ENCODE measurements at places on chromosomes 12 and 14.

GRCh38 chr12:14890701-14891100, 5.0 kb upstream of the MGP start:
- no peak for DNase-seq

GRCh38 chr14:75609606-75610475, 31.4 kb downstream of the FLVCR2 start:
- no peak for DNase-seq

DNA sequence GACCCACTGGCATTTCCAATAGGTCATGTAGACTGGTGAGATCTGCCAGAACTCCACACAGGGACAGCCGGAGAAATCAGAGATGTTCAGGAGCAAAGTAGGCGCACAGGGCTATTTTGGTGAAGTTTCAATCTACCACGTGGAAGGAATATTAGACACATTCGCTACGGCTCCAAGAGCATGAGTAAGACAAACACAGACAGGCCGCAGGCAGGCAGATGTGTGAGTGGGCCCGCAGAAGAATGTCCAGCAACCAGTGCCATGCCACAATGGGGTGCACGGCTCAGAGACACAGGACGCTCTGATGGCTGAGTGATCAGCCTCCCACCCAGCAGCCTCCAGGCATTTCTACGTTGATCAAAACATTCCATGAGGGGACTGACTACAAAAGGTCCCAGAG, 10.4 kb downstream of the SLC15A4 start:
- no peak for DNase-seq

- no peak for DNase-seq
Measured at GRCh38 chr12:3365463-3366411, 125.3 kb upstream of the PRMT8 start.

DNA sequence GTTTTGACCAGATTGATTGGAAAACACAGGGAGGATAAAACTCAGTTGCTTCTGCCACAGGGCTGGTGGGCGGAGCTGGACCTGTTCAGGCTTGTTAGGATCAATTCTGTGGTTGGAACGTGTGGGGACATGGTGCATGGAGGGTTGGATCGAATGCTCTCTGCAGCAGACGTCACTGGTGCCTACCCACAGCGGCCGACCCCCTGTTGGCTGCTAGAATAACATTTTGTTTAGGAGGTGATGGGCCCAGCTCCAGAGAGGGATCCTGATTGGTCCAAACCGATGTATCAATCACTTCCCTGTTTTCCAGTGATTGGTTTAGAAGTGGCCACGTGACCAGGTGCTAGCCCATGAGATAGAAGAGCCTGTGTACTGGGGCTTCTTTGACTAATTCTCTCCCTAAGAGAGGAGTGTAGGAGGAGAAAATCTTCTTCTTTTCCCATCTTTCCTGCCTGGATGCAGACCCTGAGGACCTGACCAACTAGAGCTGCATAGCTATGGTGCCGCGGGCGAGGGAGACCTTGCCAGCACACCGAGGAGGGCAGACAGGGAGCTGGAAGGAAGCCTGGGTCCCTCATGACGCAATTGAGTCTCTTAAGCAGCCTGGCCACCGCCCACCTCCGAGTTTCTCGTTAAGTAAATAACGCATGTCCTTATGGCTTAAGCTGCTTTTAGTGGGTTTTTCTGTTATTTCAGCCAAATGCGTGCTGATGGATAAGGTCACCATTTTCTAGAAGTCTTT, 163.5 kb downstream of the AACS start:
- no peak for DNase-seq

- peak; percentile 45 for DNase-seq
Measured at GRCh38 chr12:81450920-81451739, 308.0 kb downstream of the PPFIA2 start.

- DNase-seq = no peak
Measured at GRCh38 chr14:99445931-99446330, 34.7 kb downstream of the SETD3 start.

- no peak for DNase-seq
Measured at GRCh38 chr12:120748242-120748641, 22.6 kb downstream of the ACADS start.

GRCh38 chr14:72745991-72746980, 147.6 kb downstream of the DPF3 start:
- DNase-seq = peak; percentile 87

DNA sequence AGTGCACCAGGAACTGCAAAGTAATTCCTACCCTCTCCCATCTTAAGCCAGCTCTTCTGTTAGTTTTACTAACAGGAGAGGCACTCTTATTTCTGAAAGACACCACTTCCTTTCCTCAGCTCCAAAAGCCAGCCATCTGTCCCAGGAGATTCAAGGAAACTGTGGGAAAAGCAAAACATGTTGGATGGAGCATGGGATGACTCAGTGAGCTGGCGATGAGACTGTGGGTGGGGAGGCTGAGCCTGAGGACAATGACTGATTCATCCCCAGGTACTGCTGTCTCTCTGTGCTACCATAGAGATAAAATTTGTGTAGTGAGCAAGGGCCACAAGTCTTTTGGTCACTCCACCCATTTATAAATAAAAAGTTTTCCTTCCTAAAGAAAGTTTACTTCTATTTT, 141.4 kb downstream of the MYRFL start:
- DNase-seq = no peak

GRCh38 chr14:55800156-55800785, 220.3 kb downstream of the KTN1 start:
- DNase-seq = no peak

DNA sequence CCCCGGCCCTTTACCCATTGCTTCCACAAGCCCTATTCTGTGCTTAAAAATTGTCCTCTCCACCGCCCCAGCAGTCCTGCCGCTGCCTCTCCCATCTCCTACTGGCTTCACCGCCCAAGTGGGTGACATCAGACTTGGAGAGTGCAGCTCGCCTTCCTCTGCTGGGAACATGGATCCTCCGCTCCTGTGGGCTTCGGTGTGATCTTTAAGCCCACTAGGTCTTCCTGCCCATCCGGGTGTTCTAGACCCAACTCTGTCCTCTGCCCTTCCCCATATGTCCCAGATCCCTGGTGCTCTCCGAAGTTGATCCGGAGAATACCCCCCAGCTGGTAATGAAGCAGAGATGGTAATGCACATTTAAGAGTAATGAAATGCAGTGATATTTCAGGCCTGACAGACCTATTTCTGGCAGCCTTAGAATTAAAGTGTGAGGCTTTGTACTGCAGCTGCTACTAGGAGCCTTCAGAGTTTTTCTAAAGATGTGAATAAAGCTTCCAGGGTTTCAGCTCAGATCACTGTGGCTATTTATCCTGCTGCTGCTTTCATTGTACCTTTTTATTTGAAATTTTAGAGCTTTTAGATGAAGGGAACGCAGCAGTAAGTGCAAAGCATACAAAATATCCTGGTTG, 22.9 kb upstream of the CTDSP2 start:
- no peak for DNase-seq

- no peak for DNase-seq
Measured at GRCh38 chr12:82034769-82035168, 275.6 kb upstream of the PPFIA2 start.

GRCh38 chr12:45587012-45587411, 142.5 kb upstream of the ARID2 start:
- DNase-seq = no peak

GRCh38 chr12:113065126-113066007, 8.8 kb downstream of the DTX1 start:
- DNase-seq = no peak

- DNase-seq = no peak
Measured at GRCh38 chr12:49098035-49098451, 3.4 kb upstream of the DHH start.

GRCh38 chr12:108980831-108981618, 39.8 kb downstream of the SVOP start:
- DNase-seq = no peak

DNA sequence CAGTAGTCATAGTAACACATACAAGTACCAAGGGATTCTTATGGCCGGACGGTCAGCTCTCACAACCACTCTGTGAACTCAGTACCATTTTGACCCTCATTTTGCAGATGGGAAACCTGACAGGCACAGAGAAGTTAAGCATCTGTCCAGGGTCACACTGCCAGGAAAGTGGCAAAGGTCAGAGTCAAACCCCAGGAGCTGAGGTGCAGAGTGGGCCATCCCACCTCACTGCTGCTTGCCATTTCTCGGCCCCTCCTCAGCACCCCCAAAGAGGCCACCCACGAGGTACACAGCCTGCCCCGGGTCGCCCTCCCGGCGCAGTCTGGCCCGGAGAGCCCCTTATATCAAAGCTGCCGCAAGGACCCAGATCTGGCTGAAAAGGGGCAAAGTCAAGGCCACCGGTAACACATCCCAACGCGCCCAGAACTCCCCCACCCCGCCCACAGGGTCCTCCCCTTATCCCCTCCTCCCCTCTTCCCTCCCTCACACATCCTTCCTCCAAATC, 1.7 kb downstream of the NCOR2 start:
- DNase-seq = no peak

DNA sequence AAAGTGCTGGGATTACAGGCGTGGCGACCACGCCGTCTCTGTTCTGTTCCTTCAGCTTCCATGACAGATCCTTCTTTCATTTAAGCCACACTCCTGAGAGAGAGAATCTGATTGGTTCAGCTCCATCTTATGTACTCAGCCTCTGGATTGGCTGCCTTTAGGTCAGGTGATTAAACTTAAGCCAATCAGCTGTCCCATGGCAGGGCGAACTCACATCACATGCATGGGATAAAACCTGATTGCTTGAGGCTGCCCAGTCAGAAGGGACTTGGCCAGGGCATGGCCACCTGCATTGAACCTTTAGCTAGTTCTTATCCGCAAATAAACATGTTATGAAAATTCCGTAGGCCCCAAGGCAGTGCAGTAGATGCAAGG, 274.2 kb downstream of the SUDS3 start:
- no peak for DNase-seq

DNA sequence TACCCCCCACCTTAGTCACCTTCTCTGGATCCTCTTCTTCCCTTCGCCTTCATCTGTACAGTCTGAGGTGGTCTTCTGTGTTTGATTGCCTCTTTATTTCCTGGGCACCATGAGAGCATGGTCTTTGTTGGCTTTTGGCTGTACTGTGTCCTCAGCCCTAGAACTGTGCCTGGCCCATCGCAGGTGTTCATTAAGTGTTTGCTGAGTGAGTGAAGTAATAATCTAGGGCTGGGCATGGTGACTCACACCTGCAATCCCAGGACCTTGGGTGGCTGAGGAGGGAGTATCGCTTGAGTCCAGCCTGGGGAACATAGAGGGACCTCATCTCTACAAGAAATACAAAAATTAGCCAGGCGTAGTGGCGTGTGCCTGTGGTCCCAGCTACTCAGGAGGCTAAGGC, 13.9 kb downstream of the ALDH2 start:
- DNase-seq = no peak

DNA sequence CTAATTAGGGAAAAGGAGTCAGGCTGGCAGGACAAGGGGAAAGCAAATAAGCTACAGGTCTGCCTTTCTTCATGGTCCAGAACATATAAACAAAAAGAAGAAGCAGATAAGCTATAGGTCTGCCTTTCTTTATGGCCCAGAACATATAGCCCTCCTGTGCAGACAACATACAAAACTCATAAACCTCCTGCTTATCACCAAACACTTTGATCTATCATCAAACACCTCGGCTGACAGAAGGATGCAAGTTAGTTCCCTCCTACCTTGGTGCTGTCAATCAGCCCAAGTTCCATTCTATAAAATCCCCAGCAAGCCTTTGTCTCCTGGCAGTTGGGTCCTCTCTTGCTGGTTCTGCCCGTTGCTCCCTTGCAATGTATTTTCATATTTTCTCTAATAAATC, 23.2 kb downstream of the AMN1 start:
- DNase-seq = no peak

DNA sequence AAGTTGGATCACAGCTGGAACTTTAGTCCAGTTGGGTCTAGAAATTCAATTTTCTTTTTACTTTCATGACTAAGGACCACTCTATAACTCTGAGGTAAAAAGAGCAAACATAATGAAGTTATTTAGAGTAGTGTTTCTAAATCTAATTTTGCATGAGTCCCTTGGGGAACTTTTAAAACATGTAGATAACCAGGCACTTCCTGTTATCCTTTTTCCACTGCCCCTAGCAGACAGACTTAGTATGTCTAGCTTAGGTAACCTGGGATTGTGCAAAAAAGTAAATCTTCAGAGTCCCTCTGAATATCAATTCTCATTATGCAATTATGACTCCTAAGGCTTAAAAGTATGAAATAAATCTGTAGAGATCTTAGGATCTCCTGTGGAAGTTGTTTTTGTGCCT, 371.2 kb downstream of the DIO2 start:
- DNase-seq = no peak

GRCh38 chr14:29587761-29588470, 339.7 kb downstream of the PRKD1 start:
- DNase-seq = no peak

DNA sequence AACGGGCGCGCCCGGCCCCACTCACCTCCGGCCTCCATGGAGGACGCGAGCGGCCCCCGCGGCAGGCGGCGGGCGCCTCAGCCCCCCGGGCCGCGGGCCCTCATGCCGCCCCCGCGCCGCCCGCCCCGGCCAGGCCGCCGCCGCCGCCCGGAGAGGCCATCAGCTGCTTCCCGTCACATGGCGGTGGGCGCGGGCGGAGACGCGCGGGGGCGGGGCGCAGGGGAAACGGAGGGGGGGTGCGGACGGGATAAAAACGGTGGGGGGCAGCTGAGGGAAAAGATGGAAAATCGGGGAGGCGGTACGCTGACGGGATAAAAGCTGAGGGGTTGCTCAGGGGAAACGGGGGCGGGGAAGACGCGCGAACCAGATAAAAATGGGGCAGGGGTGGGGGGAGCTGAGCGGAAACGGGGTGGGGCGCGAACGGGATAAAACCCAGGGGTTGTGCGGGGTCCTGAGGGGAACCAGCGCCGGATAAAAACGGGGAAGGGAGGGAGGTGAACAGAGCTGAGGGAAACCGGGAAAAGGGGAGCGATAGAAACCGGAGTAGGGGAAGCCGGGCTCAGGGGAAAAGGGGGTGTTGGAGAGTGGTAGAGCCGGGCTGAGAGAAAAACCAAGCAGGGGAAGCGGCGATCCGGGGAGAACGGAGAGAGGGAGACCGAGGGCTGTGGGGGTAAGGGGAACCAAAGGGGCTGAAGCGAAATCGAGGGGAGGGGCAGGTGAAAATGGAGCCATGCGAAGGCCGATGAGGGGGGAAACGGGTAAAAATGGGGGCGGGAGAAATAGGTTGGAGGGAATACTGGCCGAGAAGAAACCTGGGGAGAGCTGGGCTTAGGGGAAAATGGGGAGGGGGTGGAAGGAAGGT, at the start of gene WSB2:
Gene WSB2 (minus strand): TSS at position 169 of the 862 bp plus-strand sequence. CDS start 131 bp downstream, at position 38.
- no peak for DNase-seq

- DNase-seq = no peak
Measured at GRCh38 chr14:85071447-85071846, 458.5 kb upstream of the FLRT2 start.

GRCh38 chr14:57761800-57762199, 104.1 kb downstream of the SLC35F4 start:
- no peak for DNase-seq

- DNase-seq = no peak
Measured at GRCh38 chr14:34364201-34364600, 97.8 kb downstream of the SPTSSA start.

DNA sequence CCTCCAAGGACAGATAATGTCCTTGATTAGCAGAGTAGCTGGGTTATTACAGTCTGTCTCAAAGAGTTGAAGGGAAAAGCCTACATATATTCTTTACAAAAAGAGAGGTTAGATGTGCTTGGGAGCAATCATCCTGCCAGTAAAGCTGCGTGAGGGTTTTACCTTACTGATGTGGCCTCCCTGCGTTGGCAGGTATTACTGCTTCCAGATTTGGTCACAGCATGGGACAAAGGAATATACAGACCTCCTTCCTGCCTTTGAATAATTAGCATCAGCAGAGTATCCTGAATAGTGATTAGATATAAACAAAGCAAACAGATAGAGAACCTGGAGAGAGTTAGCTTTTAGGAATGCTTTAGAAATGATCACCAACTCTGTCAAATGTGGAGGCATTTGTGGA, 69.6 kb downstream of the TMTC2 start:
- DNase-seq = no peak
